COLO829 (cell line): ENCODE measurements at places on chromosomes 16 and 17.

DNA sequence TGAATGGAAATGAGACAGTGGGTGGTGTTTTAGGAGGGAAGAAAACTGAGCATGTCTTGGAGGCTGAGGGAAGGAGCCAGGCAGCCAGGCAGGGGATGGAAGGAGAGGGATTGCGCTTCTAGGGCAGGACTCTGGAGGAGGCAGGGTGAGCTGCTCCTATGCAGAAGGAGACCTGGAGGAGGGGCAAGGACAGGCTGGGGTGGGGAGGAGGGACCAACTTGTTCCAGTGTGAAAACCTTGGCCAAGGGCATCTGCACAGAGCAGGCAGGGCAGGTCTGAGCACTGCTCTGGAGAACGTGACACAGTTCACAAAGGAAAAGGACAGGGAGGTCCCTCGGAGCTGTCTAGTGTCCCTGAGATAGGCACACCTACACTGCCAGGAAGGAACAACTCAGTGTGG lies 5.5 kb downstream of the GALK1 start:
- no peak for DNase-seq

DNA sequence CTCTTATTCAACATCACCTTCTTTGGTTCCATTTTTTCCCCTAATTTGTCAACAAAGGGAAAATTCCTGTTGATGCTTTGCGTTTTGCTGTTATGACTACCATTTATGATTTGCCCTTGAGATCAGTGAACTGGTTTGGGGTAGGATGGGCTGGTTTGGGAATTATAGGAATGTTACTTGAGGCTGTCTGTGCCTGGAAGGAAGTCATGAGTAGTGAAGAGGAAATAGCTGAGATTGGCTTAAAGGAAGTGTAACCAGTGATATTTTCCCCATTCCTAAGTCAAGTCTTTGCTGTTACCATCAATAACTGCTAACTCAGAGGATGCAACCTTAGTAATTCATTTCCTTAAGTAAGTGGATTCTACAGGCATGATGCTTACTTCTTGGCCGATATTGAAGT lies 179.2 kb downstream of the MAP2K6 start:
- DNase-seq, result no peak

GRCh38 chr16:4365014-4365406 lies 6.6 kb upstream of the VASN start:
- DNase-seq, result no peak

- no peak for DNase-seq
These were observed 8.4 kb downstream of the DPEP1 start for GRCh38 chr16:89621698-89622409.

DNA sequence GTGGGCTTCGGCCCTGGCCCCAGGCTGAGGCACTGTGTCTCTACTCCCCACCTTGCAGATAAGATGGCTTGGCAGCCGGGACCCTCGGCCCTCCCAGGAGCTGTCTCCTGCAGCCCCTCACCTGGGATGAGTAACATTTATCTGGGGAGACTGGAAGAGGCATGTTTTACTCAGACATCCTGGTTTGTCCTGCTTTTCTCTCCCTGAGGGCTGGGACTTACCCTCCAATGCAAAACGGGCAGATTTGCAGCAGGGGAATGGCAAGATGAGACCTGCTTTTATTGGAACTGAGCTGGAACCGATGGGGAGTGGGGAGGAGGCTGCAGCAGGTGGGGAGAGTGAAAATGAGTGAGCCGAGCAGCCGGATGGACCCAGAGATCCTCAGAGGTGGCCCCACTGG lies 27.3 kb upstream of the UBE2G1 start:
- no peak for DNase-seq

GRCh38 chr16:47043970-47044684 lies 70.7 kb upstream of the DNAJA2 start:
- no peak for DNase-seq

- DNase-seq, result no peak
These were observed 90.6 kb downstream of the CACNG3 start for GRCh38 chr16:24346734-24347133.
